B cell (primary cell): ENCODE measurements at places on chromosomes 4 and X. TPM values are rescaled to one million over a fixed set of nuclear protein-coding genes. Genes with fewer than 3 reads are reported as not detected.

GRCh38 chr4:115233600-115233999 lies 120.2 kb upstream of the NDST4 start:
- no peaks in the 10 kb centered on the region for H3K27me3 ChIP-seq
- no peaks in the 10 kb centered on the region for H3K36me3 ChIP-seq
- H3K27ac ChIP-seq, result no peak overlapping the region
- DNase-seq, result no peak
- H3K4me3 ChIP-seq, result no peak overlapping the region
- no peaks in the 10 kb centered on the region for H3K4me1 ChIP-seq

DNA sequence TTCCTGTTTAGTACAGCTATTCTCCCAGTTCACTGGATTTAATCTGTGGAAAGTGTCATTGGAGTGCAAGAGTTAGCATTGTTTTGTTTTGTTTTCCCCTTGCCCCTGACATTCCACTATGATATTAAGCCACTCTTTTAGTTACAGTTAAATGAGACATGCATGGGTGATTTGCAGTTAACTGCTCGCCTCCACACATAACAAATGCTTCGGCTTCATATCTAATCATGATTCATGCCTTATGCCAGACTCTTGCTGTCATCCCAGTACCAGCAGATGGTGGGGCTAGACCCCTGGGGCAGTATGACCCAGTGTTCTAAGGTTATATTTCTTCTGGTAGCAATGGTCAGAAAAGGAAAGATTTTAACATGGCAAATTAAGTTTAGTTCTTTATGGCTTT lies 80.1 kb downstream of the RAP1GDS1 start:
- H3K4me1 ChIP-seq, result peaks cover 6% of the 10 kb centered on the region
- H3K4me3 ChIP-seq, result no peak overlapping the region
- no peak for DNase-seq
- H3K27me3 ChIP-seq, result no peaks in the 10 kb centered on the region
- H3K27ac ChIP-seq, result no peak overlapping the region

GLRA3 gene
- total RNA-seq, result 0.12 and 0.22 TPM in 2 replicates

DAPP1 gene
- 166 and 169 TPM in 2 replicates for total RNA-seq

AMTN gene
- not detected in 2 replicates for total RNA-seq
